Neural progenitor cell (in vitro differentiated cells): ENCODE measurements at places on chromosomes 2 and 18.

GRCh38 chr2:240362216-240362755, 73.2 kb upstream of the GPC1 start:
- DNase-seq: no peak

DNA sequence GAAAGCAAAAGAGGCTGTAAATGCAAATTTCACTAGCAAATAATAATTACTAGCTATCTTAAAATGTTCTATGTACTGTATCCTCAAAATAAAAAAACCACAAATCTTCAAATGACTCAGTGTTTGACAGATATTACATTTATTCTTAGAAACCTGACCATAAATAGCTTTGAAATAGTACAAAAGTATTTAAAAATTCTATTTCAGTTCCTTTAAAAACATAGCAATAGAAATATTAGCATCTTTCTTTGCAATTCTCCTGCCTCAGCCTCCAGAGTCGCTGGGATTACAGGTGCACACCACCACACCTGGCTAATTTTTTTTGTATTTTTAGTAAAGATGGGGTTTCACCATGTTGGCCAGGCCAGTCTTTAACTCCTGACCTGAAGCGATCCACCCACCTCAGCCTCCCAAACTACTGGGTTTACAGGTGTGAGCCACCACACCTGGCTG, 50.6 kb downstream of the MSH6 start:
- no peak for DNase-seq

- DNase-seq: no peak
These were observed 32.9 kb downstream of the RTP5 start for GRCh38 chr2:241902357-241902991.

DNA sequence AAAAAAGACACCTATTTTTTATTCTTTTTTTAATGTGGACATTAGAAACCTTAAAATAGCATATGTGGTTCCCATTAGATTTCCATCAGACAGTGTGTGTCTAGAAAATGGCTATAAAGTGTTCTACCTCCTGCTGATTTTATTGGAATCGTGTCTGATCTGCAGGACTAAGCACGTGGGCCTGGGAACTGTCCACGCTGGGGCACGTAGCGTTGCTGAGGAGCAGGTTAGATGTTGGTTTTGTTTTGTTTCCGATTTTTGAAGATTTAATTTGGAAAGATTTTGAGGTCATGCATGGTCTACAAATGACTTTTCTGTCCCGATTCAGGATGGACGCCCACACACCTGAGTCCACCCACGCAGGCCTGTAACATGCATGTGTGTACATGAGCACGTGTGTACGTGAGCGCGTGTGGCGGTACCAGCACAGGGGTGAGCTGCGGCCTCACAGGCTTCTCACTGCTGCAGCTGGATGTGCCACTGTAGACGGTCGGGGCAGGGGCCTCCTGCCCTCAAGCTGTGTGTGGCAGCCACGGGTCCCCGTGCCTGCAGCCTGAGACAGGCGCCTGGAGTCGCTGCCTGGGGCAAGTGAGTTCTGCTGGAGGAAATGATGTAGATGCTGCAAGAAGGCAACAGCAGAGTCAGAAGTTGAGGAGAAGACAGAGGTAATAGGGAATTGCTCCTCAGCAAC, 99.7 kb upstream of the CTDP1 start:
- DNase-seq: no peak

DNA sequence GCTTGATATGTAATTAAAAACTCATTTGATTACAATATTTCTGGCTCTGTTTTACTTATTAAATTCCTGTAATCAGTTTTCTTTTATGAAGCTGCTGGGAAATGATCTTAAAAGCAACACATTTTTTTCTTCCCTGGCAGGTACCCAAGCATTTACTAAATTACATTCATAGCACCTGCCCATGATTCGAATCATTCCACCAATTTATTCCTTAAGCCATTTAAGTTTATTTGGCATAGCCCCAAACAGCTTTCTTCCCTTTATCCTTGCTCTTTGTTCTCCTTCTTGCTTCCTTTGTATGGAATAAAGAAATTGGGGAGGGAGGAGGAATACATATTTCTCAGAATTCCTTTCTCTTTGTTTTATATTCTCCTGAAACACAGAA, 241.3 kb downstream of the AGPS start:
- no peak for DNase-seq

- DNase-seq: peak; percentile 56
These were observed 254.4 kb downstream of the ERBB4 start for GRCh38 chr2:212284166-212284565.

DNA sequence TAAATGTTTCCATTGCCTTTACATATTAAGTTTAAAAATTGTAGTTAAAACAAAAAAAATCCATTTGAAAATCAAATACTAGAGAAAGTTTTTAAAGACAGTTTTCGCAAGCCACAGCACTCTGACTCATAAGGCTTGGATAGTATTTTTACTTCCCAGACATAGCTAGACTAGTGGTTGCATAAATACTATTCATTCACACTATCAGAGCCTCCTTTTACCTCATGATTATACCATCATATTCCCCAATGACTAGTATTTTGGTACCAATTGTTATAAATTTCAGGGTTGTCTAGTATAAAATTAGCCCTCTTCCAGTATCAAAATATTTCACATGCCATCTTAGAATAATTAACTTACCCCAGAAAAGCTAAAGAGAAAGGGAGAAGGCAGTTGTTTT, 393.5 kb downstream of the ERBB4 start:
- no peak for DNase-seq

DNA sequence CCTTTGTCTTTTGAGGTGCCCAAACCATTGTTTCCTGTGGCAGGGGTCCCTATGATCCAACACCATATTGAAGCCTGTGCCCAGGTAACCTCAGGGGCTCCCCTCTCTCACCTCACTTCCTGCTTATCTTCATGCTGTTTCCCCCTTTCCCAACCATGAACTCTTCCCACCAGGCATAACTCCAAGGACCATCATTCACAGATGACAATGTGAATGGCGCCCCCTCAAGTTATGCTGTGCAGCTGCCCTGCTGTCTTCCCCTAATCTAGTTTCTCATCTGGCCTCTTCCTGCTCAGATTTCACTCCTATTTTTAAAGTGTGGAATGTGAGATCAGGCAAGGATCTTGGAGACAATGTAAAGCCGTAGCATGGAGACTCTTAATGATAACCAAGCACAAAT, 1.4 kb downstream of the GMPPA start:
- DNase-seq: peak; percentile 42

DNA sequence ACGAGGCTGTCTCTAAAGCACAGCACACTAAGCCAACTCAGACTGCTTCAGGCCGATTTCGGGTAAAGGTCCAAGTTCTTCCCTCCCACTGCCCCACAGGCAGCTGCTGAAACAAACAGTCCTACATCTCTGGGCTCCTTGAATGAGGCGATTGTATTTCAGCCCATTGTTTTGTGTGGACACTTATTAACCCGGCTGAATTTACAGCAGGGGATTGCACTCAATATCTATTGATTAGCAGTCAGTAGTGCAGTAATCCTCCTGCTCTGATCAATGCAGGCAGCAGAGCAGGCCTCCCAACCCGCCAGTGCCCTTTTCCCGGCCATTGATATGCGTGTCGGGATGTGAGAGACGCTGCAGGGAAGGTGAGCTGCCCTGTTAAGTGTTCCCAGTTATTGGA, 330.1 kb downstream of the CMPK2 start:
- peak; percentile 71 for DNase-seq
